CMK (cell line): ENCODE measurements at places on chromosomes 2 and 18.

GRCh38 chr2:99552529-99552928 lies 62.7 kb upstream of the REV1 start:
- DNase-seq = no peak

DNA sequence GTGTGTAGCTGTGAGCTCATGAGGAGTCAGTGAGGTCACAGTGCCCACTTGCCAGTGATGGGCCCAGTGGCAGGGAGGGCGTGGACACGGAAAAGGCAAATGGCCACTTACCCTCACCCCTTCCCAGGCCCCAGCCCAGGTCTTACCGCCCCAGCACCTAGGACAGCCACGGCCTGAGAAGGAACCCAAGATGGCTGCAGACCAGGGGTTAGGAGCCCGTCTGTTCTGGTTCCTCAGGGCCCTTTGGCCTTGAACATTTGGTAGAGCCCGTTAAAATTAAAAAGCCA lies 74.1 kb downstream of the EMX1 start:
- no peak for DNase-seq

GRCh38 chr18:79789091-79789891 lies 8.4 kb upstream of the KCNG2 start:
- no peak for DNase-seq

GRCh38 chr18:40360558-40360957 lies 1594.5 kb upstream of the PIK3C3 start:
- DNase-seq = no peak

- DNase-seq = no peak
Measured at GRCh38 chr2:52934920-52935640, 832.5 kb upstream of the CHAC2 start.

- DNase-seq = no peak
Measured at GRCh38 chr18:2984091-2984490, 28.9 kb downstream of the LPIN2 start.
